NCI-H2029 treated with DMSO at 0.1 percent for 48 hours (cell line): ENCODE measurements at places on chromosomes 13 and 19.

DNA sequence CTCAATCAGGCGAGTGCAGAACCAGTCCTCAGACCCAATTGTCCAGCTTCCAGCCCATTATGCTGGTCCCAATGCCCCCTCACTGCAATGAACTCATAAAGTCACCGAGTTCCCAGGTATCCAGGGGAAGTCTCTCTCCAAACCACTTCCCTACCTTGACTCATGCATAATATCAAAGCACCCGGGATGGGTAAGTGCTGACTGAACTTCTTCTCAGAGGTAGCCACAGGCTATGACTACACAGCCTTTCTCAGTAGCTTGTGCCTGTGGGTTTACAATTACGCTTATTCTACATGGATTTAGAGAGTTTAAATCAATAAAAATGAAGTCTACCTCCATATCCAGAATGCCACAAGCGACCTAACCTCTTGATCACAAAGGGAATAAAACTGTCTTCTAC is 1.7 kb upstream of the C13orf42 start:
- DNase-seq, result no peak

GRCh38 chr19:10863107-10863717 is 8.1 kb upstream of the CARM1 start:
- DNase-seq, result no peak

DNA sequence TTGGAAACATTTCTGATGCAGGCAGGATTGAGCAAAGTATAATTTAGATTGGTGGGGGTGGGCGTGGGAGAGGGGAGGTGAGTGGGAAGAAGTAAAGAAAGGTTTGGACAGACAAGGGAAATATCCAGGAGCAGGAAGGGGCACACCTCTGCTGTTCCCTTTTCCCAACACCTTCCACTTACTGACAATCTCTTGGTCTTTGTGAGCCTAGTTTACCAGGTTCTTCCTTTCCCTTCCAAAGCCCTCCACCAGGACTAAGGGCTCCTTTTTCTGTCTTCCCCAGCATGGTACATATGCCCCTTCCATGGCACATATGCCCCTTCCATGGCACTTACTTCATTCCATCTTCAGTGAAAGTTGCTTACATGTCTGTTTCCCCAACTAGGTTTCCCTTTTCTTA is 6.2 kb upstream of the THSD1 start:
- no peak for DNase-seq

DNA sequence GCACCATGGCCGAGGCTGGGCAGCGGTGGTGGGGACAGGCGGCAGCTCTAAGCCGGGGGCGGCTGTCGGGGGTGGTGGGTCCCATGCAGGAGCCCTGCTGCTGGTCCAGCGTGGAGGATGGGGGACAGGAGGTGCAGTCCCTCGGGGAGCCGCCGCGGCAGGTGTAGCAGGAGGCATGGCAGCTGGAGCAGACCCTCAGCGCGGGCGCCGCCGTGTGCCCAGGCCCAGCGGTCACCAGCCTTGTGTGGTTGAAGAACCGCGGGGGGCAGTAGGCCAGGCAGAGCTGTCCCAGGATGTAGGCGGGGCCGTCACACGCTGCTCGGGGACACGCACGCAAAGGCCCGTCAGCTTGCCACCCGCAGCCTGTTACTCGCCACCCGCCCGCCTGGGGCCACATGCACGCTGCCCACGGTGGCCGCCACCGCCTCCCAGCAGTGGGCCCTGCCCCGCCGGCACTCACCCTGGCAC is 2.9 kb upstream of the C19orf25 start:
- DNase-seq, result no peak

DNA sequence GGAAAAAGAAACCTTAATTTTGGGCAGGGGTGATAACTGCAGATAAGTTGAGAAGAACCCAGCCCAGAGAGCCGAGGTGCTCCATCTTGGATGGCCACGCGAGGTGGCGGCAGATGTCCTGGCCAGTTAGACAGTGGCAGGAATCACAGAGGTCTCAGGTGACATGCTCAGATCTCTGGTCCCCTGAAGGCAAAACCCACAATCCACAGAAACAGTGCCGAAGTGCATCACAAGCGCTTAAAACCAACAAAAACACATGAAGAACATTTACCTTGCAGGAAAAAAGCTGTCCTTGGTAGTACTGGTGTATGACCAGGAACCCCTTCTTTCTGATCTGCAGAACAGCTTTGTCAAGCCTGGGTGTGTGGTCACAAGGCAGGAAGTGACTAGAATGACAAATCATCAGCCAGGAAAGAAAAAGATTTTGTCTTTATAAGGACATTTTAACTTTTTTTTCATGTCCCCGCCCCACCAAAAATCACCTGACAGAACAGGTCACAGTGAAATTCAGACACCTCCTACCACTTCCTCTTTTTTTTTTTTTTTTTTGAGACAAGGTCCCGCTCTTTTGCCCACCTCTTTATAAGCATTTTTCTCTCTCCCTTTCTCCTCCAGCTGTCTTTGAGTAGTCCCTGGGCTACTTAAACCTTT is at the start of gene LCP1:
TSS of gene LCP1 (minus strand) at position 338 of the 651 bp plus-strand sequence. CDS start 22,515 bp downstream, outside the sequence.
- DNase-seq, result peak; percentile 54

- no peak for DNase-seq
Observed at GRCh38 chr13:47962237-47962636, 38.8 kb downstream of the SUCLA2 start.

DNA sequence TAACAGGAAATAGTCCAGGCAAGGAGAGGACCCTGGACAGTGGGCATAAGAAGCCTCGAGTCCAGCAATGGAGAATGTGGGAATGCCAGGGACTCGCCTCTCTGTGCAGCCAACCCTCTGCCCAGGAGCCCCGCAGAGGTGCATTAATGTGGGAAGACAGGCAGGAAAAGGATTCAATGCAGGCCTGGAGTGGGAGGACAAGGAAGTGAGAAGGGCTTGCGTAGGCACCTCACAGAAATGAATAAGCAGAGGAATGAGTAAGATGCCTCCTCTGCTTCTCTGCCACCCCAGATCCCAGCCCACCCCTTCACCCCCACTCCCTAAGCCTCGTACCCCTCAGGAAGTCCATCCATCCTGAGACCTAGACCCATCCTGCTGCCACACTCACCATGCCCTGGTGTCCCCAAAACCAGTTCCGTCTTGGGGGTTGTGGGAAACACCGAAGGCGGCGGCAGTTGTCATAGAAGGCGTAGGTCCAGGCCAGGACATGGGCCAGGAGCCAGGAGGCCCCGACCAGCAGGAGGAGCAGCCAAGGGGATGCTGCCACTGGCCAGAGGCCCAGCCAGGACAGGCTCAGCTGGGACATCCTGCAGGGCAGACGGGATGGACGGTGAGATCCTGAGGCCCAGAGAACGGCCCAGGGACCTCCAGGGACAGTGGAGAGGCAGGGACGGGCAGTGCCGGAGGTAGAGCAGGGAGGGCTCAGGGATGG is 692 bp downstream of the CYP4F2 start:
- no peak for DNase-seq

DNA sequence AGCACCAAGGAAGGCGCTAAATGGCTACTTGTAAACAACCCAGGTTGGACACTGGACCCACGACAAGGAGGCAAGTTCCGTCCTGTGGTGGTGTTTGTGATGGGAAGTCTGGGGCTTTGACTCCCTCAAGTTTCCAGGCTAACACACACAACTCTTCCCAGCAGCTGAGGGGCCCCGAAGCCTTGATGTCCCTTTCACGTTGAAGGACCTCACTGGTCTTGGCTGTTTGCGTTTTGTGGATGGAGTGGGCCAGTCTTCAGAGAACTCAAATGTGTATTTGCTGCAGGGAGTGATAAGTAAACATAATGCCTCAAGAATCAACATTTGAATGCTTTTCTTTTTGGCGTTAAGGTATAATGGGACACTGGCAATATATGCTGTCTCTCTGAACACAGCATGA is 199.2 kb downstream of the TM9SF2 start:
- no peak for DNase-seq

- DNase-seq, result no peak
Observed at GRCh38 chr13:41802043-41802683, 158.7 kb downstream of the VWA8 start.

DNA sequence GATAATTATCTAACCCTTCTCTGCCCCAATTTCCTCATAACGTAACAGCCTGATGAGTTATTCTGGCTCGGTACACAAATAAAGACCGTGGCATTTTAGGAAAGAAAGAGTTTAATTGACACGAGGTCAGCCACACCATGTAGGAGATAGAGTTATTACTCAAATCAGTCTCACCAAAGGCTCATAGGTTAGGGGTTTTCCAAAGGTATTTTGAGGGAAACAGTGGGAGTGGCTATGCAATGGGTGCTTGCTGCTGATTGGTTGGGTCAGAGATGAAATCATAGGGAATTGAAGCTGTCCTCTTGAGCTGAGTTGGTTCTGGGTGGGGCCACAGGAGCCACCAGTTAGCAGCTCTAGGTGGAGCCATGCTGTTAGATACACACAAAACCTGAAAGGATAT is 137.5 kb downstream of the FREM2 start:
- DNase-seq, result no peak

GRCh38 chr13:80239571-80240255 is 101.2 kb downstream of the SPRY2 start:
- no peak for DNase-seq

DNA sequence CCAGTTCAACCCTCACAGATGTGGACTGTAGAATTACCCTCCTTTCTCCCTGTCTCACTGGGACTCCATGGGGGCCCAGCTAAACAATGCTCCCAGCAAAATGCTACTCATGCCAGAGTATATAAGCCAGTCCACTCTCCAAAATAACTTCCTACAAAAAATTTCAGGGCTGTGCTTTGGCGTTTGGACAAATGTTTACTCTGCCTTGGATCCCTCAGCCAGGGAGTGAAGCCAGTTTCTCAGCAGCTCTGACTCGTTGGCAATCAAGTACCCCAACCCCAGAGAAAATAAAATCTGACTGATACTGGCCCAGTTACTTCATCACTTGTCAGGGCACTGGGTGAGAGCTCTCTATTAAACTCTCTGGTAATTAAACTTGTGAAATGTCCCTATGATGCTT is 250.4 kb downstream of the TSHZ3 start:
- no peak for DNase-seq

- no peak for DNase-seq
Observed at GRCh38 chr13:114119196-114119595, 13.2 kb downstream of the RASA3 start.
